ENCODE measurements at places on chromosomes 1 and 21.

DNA sequence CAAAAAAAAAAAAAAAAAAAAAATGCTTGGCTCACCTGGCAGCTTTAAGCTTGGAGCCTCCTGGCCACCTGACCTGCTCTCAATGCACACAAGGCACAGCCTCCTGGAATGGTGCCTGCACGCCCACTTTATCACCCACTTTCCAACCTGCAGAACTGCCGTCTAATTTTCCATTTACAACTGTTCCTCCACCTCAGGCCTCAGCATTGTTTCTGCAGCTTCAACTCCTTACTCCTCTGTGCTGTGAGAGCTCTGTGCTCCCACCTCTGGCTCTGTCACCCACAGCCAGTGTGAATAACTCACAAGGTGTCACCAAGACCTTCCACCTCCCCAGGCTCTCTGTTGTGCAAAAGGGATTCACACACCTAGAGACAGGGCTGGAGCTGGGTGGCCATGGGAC, 38.7 kb upstream of the GPR157 start:
- DNase-seq = no peak

- no peak for DNase-seq
Observed at GRCh38 chr1:194774535-194774934, 1588.1 kb upstream of the B3GALT2 start.

DNA sequence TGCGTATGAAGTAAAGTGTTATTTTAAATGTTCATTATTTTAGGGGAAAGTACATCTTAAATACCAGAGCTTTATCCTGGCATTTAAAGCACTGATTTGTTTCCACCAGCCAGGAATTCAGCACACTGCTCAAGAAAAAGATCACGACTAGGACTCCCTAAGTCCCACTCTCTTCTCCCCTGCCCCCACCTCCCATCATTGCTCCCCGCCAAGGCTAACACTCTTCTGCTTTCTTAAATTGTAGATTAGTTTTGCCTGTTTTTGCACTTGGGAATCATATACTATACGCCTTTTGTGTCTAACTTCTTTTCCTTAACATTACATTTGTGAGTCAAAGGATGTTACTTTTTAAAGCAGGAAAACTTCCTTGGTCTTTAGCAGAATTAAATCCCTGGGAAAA, 37.5 kb upstream of the C1orf105 start:
- no peak for DNase-seq

- DNase-seq = no peak
Observed at GRCh38 chr21:39568361-39568760, 44.4 kb upstream of the B3GALT5 start.

DNA sequence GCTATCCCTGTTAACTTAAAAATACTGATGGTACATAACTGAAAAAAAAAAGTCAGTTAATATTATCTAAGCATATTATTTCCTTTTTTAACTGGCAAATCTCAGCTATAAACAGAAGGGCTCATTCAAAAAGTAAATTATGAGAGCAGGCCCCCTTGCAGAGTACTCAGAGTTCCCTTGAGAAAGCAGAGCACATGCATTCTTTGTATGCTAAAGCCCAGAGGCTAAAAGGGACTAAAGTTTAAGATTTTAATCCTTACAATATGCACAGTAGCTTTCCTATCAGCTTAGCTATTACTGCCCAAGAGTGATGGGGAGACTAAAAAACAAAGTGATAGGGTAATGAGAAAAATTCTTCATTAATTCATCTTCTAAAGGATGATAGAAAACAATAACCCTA, 18.5 kb downstream of the SLC16A1 start:
- no peak for DNase-seq

DNA sequence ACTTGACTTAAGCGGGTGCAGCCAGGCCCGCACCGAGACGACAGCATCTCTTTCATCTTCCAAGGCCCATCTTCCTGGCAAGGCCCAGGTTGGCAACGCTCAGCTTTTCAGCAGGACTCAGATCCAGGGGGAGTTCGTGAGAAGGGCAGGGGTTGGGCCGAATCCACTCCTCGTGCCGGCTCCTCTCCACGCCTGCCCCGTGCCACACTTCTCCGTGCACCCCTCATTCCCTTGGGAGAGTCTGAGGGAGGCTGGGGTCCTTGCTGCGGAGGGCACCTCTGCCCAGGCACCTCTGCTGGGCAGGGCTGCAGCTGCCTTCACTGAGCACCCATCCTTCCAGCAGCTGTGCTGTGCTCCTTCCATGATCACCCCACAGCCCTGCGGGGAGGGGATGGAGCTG, 22.3 kb downstream of the PRDM16 start:
- no peak for DNase-seq
